ENCODE measurements at places on chromosomes 5 and 9. TPM values are rescaled to one million over a fixed set of nuclear protein-coding genes. Genes with fewer than 3 reads are reported as not detected.

- H3K4me3 ChIP-seq: no peak overlapping the region
- H3K27ac ChIP-seq: no peak overlapping the region
- peaks cover 41% of the 10 kb centered on the region for H3K27me3 ChIP-seq
- no peaks in the 10 kb centered on the region for H3K4me1 ChIP-seq
- no peaks in the 10 kb centered on the region for H3K36me3 ChIP-seq
Measured at GRCh38 chr5:73131711-73132425, 11.5 kb downstream of the TMEM171 start.

DNA sequence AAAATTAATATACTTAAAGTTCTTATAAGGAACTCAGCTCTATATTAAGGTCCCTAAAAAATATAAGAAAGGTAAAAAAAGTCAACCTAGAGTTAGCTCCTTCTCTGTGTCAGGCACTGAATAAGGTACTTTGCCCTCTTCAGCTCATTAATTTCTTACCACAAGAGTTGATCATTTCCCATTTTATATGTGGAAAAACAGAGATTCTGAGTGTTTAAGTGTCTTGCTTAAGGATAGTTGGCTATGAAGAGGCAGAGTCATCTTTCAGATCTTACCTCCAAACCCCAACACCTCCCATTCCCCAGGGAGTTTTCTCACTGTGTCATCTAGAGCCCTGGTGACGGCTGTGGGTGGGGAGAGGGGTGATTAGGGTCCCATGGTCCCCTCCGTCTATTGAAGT lies 40.6 kb downstream of the INSYN2B start:
- no peak overlapping the region for H3K4me3 ChIP-seq
- no peak for DNase-seq
- H3K27ac ChIP-seq: no peak overlapping the region
- H3K4me1 ChIP-seq: peaks cover 20% of the 10 kb centered on the region
- peaks cover 19% of the 10 kb centered on the region for H3K36me3 ChIP-seq

DNA sequence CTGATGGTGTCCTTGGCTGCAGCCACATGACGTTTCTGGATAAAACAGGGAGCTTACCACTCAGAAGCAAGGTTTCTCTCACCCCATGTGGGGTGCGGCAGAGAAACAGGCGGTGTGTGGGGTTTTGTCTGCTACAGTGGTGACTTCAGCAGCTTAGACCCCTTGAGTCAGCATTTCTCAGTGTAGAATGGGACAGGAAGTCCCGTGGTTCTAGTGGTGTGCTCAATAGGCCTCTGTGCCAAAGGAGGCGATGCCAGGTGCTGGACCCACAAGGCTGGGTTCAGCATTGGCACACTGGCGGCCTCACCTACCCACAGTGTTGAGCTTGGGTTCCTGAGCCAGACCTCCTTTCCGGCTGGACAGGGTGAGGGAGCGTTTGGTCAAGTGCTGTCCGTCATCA lies 125.2 kb upstream of the SMIM23 start:
- H3K27ac ChIP-seq: no peak overlapping the region
- no peak for DNase-seq
- no peaks in the 10 kb centered on the region for H3K4me1 ChIP-seq
- H3K4me3 ChIP-seq: no peak overlapping the region
- H3K36me3 ChIP-seq: no peaks in the 10 kb centered on the region
- H3K27me3 ChIP-seq: peaks cover 4% of the 10 kb centered on the region

GRCh38 chr5:32507738-32508434 lies 63.3 kb upstream of the ZFR start:
- no peak for DNase-seq
- H3K36me3 ChIP-seq: no peaks in the 10 kb centered on the region
- no peak overlapping the region for H3K27ac ChIP-seq
- H3K4me3 ChIP-seq: no peak overlapping the region
- peaks cover 24% of the 10 kb centered on the region for H3K27me3 ChIP-seq

DNA sequence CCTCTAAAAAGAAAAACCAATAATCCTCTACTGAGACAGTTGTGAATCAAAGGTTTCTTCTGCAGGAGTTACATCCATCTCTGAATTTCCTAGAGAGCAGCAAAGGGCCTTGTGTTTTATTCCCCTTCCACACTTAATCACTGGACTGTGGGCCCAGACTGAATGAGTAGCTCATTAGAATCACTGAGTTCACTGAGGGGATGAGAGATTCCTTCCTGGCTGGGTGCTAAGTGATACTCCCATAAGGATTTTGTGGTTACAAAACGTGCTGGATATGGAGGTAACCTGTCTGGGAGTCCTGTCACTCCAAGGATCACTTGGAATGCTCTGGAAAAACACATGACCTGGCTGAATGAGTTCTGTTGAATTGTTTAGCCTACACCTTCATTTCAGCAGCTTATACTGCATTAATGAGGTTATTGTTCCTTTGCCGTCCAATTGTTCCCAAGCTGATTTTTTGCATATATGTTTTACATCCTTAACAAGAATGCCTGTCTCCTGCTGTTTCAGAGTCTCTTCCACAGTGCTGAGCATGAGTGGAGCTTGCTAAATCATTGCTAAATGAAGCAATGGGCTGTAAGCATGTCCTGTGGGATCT lies 82.9 kb downstream of the MEF2C start:
- H3K4me1 ChIP-seq: no peaks in the 10 kb centered on the region
- no peak for DNase-seq
- no peak overlapping the region for H3K4me3 ChIP-seq
- H3K27ac ChIP-seq: no peak overlapping the region

DNA sequence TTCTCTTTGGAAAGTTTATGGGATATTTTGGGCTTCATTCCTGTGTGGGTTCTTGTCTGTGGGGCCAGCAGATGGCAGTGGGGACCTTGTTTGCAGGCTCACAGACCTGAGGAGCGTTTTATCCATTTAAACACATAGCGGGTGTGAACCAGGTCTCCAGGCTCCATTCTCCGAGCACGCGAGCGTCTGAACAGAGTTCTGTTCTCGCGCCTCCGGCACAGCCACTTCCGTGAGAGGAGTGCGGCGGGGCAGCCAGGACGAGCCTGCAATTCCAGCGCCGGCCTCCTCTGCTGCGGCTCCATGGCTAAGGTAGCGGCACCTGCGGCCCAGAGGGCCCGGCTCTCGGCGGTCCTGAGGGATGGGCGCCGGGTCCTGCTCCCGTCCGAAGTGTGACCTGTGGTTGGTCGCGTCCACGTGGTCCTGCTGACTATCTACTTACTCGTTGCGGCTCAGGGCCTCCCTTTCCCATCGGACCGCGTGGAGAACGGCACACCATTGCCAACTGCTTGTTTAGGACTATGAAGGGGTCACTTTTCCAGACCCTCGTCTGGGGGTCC lies 7.3 kb downstream of the NRARP start:
- H3K36me3 ChIP-seq: no peaks in the 10 kb centered on the region
- peaks cover 14% of the 10 kb centered on the region for H3K4me1 ChIP-seq
- no peak overlapping the region for H3K27ac ChIP-seq
- DNase-seq: peak; percentile 45
- H3K27me3 ChIP-seq: peaks cover 33% of the 10 kb centered on the region

Gene GABRA1
- total RNA-seq: not detected

GRCh38 chr5:74630453-74631066 lies 10.0 kb downstream of the ENC1 start:
- H3K4me3 ChIP-seq: no peak overlapping the region
- H3K36me3 ChIP-seq: no peaks in the 10 kb centered on the region
- peaks cover 10% of the 10 kb centered on the region for H3K4me1 ChIP-seq
- no peak for DNase-seq
- H3K27me3 ChIP-seq: peaks cover 5% of the 10 kb centered on the region
- no peak overlapping the region for H3K27ac ChIP-seq

DNA sequence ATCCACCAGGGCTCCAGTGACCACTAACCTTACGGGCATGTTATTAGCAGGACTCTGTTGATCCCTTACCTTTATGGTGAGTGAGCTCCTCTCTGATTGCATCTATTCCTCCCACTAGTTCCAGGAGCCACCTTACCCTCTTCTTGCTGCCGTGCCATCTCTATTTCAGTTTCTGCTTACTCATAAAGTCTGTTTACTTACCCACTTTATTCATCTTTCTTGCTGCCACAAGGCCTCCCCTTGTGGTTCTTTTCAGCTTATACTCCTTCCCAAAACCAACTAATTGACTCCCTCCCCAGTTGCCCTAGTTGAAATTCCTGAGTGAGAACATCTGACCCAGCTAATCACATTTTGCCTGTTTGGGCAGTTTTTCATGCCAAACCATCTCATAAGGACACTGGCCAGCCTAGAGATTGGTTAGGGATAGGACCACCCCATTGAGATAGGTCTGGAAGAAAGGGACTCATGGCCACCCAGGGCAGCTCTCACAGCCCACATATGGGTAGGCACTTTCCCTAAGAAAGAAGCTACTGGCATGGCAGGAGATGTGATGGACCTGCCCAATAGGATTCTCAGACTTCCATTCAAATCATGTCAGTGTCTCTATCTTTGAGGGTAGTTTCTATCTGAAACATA lies 412.7 kb downstream of the EFNA5 start:
- H3K27ac ChIP-seq: no peak overlapping the region
- H3K27me3 ChIP-seq: no peaks in the 10 kb centered on the region
- DNase-seq: no peak
- no peaks in the 10 kb centered on the region for H3K36me3 ChIP-seq
- no peak overlapping the region for H3K4me3 ChIP-seq

DNA sequence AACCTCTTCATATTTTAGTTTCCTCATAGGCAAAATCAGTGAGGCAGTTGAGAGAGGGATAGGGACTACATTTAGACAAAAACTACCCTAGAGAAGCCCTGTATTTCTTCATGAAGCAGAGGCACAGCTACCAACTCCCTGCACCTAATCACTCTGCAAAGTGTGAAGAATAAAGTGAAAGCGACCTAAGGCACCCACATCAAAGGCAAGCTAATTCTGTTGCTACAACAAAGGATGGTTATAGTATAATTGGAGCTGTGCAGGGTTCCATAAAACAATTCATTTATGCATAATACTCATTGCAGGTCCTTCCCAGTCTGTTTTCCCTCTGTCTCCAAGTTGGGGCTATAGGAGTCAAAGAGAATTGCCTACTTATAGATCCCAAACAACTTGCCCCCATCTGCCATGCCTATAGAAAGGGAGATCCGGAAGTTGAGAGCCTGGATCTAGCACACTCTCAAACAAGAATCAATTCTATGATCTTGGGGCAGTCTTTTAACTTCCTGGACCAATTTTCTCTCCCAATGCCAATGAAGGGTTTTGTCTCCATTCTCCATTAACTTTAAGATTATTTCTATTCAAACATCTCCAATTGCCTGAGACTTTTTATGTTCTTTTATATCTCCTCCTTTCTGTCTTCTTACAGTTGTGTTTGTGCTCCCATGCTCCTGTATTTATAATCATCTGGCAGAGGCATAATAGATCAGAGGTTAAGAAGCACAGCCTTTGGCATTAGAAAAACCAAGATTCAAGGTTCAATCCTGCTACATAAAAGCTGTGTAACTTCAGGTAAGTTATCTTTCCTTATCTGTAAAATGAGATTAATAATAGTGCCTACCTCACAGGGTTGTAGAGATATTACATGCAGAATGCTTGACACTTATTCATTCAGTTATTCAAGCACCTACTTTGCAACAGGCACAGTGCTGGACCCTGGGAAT lies 56.0 kb upstream of the PTGER4 start:
- H3K27me3 ChIP-seq: no peaks in the 10 kb centered on the region
- peak overlapping the region; percentile 41 for H3K27ac ChIP-seq
- H3K4me1 ChIP-seq: peaks cover 27% of the 10 kb centered on the region
- peak; percentile 62 for DNase-seq
- H3K4me3 ChIP-seq: no peak overlapping the region
- H3K36me3 ChIP-seq: no peaks in the 10 kb centered on the region

DNA sequence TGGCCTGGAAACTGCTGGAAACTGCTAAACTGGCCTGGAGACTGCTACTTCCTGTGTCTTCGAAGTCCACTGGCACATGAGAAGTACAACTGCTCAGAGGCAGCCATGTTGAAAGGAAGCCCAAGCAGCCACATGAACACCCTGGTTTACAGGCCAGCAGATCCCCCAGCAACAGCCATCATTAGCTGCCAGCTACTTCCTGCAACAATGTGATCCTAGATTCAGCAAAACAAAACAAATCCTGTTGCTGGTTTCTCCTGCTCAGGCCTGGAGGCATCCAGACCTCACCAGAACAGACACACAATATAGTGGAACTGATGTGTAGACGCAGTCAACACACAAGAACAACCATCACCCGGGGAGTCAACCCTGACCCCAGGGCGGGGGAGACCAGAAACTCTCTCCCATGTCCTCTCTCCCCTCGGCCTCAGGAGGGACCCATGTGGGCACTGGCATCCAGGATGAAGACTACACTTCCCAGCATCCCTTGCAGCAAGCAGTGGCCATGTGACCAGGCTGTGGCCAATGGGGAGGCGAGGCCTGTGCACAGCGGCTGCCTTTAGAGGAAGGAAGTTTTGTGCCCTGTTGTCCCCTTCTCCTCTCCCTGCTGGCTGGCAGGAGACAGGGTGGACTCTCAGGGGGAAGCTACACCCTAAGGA lies 9.2 kb upstream of the LCN15 start:
- peak; percentile 47 for DNase-seq
- H3K4me3 ChIP-seq: no peak overlapping the region
- H3K4me1 ChIP-seq: peaks cover 6% of the 10 kb centered on the region
- H3K27me3 ChIP-seq: peaks cover 9% of the 10 kb centered on the region

Gene NR2F1
- not detected for total RNA-seq

DNA sequence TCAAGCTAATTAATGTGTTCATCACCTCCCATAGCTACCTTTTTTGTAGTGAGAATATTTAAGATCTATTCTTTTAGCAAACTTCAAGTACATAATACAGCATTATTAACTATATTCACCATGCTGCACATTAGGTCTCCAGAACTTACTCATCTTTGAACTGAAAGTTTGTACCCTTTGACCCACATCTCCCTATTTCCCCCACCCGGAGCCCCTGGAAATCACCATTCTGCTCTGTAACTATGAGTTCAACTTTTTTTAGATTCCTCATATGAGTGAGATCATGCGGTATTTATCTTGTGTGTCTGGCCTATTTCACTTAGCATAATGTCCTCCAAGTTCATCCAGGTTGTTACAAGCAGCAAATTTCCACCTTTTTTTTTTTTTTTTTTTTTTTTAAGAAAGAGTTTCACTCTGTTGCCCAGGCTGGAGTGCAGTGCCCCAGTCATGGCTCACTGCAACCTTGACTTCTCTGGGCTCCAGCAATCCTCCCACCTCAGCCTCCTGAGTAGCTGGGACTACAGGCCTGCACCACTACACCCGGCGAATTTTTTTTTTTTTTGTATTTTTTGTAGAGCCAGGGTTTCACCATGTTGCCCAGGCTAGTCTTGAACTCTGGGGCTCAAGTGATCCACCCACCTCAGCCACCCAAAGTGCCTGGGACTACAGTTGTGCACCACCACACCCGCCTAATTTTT lies 100.4 kb upstream of the SAP30L start:
- H3K4me1 ChIP-seq: peaks cover 3% of the 10 kb centered on the region
- H3K27me3 ChIP-seq: no peaks in the 10 kb centered on the region
- DNase-seq: no peak

- peak; percentile 83 for DNase-seq
- peaks cover 4% of the 10 kb centered on the region for H3K27me3 ChIP-seq
- peak overlapping the region; percentile 98 for H3K27ac ChIP-seq
- peak overlapping the region; percentile 89 for H3K4me3 ChIP-seq
Measured at GRCh38 chr5:76404223-76405211, 1.4 kb downstream of the IQGAP2 start.

GRCh38 chr5:7638456-7638855 lies 212.5 kb downstream of the CFAP90 start:
- no peaks in the 10 kb centered on the region for H3K27me3 ChIP-seq
